ENCODE measurements at places on chromosomes 7 and 10.

GRCh38 chr10:120369856-120370276 is 87.2 kb upstream of the PLPP4 start:
- no peak for DNase-seq

DNA sequence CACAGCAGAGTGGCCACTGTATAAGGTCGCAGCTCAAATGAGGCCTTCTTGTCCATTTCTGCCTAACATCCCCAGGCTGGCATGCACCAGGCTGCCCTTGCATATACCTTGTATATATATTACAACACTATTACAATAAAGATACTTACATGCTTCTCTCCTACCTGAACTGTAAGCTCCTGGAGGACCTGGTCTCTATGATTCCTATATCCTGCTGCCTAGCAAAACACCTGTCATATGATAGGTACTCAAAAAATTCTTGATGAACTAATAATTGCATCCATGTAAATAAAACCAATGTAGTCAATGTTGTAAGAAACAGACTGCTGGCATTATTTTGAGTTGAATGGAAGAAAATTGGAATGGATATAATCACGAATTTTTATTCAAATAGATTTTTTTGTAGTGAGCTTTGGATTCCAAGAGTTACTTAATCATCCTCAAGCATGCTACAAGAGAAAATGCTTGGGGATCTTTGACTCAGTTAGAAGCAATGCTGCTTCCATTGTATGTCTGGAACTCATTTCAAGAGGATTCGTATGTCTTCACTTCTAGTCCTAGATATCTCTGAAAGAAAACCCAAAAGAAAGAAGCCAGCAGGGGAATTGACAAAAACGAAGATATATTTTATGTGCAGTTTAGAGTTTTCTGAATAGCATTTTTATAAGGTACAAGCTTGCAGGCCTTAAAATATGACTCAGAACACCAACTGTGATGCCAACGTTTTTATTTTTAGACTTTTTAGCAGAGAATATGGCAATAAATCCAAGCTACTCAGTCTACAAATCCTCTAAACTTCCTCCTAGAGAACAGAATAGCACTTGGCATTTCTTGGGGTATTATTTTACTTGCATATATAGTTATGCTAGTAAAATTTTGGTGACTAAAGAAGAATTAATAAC is 53.1 kb downstream of the OSBPL3 start:
- DNase-seq, result no peak

DNA sequence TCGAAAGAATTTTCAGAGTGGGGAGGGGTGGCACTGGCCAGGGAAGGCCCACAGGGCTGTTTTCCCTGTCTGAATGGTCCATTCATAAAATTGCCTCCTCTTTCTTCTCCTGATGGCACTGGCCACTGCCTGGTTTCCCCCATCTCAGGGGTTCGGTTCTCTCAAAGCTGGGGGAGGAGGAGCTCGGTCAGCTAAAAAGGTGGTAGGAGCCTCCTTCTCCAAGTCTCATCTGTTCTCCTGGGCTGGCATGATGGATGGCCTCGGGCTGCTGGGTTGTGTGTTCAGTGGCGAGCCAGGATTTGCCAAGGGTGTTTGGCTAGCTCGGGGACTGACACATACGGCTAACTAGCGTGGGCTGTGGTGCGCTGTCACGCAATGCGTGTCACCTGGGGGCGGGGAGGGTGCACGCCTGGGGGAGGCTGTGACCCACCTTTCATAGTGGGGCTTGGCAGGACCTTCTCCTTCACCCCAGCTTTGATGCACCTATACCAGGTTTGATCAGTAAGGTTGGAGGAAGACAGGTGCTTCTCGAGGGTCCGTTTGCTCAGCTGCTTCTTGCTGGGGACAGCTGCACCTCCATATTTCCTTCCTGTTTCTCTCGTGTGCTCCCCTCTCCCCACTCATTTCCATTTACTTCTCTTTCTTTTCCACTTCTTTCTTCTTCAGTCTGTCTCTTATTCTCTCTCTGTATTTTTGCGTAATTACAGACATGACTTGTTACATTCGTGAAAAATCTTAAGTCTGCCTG is 36.3 kb downstream of the RBM20 start:
- no peak for DNase-seq

DNA sequence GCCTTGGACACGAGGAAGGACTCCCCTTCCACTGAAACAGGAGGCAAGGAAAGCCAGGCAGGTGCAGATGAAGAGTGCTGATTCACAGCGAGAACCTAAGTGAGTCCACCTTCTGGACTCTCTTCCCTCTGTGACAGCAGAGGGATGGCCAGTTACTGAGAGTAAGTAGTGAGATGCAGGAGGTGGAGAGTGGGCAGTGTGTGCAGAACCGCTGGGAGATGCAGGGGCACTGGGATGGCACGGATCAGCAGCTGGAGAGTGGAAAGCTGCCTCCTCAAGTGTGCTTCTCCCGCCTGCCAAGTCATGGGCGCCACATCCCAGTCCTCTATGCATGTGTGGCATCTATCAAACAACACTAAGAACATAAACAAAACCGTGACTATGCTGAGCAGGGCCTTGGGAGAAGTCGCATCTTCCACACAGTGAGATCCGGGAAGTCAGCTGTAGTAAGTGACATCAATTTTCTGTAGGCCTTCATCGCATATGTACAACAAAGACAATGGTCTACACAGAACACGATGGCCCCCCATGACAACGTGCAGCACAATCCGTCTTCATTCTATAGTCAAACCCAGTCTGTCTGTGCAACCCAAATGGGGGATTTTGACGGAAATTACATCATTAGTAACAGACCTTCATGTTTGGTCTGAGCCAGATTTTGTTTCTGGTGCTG is 217.4 kb upstream of the KLF14 start:
- no peak for DNase-seq

- no peak for DNase-seq
Measured at GRCh38 chr10:11551916-11552602, 59.4 kb downstream of the USP6NL start.
